ENCODE measurements at places on chromosomes 6 and 20.

DNA sequence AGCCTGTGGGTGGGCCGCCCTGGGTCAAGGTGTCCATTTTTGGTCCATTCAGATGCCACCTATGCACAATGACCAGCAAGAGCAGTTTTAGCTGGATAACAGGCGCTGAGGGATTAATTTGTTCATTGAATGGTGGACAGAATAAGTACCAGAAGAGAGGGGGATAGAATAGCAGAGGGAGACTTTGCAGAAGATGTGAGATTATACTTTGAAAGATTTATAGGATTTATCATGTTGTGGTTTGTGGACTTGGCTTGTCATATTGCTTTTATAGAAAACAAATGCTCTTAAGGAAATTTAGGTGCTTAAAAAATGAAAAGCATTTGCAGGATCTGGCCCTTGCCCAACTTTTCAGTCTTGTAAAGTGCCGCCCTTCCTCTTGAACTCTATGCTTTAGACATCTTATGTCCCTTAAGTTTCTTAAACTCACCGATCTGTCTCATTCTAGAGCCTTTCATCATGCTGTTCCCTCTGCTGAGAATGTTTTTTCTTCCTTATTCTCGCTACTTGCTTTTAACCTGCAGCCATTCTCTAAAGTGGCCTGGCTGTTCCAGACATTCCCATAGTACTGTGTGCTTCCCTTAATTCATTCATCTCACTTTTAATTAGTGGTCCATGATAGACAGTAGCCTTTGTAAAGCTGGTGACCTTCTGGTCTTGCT, 42.5 kb downstream of the CD109 start:
- DNase-seq, result no peak

- peak; percentile 23 for DNase-seq
Measured at GRCh38 chr6:24537082-24537699, 42.4 kb downstream of the ALDH5A1 start.

GRCh38 chr6:29602564-29603361, 17.8 kb downstream of the OR2H2 start:
- DNase-seq, result peak; percentile 46

DNA sequence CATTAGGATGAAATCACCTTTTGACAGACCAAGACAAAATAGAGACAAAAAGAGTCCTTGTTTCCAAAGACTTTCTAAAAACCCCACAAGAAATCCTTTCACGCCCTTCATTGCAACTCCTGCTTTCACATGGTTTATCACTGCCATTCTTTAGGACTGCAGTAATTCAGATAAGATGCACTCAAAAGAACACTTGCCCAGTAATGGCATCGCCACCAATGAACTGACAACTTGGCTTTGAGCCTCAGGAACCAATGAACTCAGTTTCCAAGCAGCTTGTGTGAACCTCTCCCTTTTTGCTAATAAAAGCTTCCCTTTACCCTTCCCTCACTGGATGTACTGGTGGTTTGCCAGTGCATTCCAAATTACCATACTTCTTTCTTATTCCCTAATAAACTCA, 21.8 kb downstream of the OSTM1 start:
- DNase-seq, result no peak

DNA sequence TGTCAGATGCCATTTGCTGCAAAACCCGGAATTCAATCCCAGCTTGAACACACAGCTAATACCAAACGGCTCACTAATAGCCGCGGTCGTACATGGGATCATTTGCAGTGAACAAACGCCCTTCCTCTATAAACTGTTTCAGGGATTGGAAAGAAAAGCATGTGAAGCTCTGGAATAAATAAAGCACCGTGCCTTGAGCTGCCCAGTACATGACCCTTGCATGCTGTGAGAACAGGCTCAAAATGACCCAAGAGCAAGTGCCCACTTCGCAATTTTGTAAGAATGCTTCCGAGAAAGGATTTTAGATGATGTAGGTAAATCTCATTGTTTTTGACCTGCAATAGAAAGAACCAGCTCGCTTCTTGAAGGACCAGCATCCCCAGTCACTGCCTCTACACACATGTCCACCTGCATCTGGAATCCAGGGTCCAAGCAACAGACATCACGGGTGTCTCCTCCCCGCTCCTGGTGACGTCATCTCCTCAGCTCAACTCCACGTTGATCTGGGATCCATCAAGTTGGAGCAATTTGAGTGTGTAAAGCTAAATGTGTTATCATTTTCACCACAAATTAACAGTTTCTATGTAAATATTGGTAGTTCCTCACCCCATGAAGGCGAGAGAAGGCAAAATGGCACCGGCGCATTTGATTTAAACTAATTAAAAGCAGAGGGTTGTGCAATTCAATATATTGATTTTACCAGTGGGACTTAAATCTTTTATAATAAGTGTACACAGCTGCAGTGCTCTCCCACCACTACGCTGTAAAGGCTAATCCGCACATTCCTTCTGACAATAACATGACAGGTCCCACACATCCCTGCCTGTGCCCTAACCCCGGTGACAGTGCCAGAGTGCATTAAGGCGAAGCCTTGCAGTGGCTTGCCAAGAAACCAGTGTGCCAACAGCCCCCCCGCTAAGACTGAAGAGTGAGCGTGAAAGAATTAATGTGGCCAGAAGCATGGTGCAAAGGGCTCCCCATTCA, 6.2 kb downstream of the BMP7 start:
- no peak for DNase-seq

DNA sequence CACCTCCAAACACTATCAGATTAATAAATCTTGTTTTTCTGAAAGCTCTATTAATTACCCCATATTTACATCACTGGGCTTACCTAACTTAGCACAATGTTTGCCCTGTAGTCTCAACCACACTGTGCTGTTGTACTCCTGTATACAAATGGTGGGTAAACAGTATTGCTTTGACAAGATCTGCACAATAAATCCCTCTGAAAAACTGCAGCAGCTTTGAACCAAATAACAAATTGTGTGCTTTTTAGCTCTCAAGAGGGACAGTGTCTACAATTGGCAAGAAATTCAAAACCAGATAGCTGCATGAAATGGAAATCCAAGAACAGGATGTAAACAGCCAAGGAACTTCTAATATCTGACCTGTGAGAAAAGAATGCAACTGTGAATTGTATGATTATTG, 10.4 kb downstream of the KIF6 start:
- DNase-seq, result no peak

GRCh38 chr6:134740027-134740373, 209.9 kb downstream of the ALDH8A1 start:
- DNase-seq, result no peak

DNA sequence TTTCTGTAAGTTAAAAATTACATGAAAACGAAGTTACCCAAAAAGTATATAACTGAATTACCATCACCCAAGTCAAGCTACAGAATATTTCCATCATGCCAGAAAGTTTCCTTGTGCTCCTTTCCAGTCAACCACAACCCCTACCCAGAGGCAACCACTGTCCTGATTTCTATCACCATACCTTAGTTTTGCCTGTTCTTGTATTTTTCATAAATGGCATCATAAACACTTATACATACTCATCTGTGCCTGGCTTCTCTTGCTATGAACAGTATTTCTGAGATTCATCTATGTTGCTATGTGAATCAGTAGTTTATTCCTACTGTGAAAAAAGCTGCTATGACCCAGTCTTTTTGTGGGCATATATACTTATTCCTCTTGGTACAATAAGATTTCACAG, 7.4 kb downstream of the FKBP5 start:
- DNase-seq, result no peak

GRCh38 chr6:79158856-79159516, 75.5 kb downstream of the HMGN3 start:
- DNase-seq, result no peak

GRCh38 chr6:159713984-159714383, 13.3 kb upstream of the WTAP start:
- no peak for DNase-seq

DNA sequence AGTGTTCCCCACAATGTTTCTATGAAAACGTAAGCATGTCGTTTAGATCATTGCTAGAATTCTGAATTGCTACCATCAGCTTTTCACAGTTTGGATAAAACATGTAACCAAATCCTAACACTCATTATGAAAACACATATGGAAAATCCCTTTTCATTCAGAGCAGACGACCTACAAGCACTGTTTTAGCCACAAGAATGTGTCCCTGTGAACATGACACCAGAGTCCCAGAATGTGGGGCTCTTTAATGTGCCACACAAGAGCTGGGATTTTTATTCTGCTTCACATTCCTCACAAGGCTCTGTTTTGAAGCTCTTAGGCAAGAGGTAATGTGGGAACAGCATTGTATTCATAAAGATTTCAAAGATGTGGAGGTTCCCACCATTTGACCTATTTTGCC, 141.1 kb upstream of the CITED2 start:
- DNase-seq, result peak; percentile 83

DNA sequence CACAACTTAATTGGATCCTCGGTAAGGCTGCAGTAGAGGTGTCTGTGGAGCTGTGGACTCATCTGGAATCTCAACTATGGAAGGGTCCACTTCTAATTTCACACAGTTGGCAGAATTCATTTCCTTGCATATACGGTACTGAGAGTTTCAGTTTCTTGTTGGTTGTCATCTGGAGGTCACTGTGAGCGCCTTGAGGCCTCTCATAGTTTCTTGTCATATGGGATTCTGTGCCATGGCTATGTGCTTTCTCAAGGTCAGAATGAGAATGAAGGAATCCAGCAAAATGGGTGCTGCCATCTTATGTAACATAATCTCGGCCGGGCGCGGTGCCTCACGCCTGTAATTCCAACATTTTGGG, 298.2 kb downstream of the DOK5 start:
- DNase-seq, result no peak

Data from EH (cell line).